ENCODE measurements at places on chromosomes 11 and 22.

DNA sequence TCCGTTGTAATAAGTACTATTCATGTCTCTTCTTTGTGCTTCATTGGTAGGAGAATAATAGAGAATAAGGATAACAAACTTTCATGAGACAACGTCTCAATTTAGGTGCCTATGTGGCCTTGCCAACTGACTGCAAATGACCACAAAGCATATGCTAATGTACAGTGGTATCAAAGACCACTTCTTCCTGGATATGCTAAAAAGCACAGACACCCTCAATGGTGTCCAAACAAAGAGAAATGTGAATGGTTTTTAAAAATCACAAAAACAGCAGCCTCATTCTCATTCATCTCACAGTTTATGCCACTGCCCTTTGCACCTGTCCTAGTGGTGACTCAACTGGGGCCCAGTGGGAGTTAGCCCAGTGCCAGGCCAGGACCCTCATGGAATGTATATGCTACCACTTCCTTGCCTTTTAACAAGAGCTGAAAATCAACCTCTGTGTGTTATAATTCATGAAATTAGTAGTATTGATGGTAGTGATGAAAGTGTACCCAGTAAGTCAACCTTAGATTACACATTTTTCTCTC lies 65.2 kb upstream of the MTMR2 start:
- no peak for ATAC-seq

DNA sequence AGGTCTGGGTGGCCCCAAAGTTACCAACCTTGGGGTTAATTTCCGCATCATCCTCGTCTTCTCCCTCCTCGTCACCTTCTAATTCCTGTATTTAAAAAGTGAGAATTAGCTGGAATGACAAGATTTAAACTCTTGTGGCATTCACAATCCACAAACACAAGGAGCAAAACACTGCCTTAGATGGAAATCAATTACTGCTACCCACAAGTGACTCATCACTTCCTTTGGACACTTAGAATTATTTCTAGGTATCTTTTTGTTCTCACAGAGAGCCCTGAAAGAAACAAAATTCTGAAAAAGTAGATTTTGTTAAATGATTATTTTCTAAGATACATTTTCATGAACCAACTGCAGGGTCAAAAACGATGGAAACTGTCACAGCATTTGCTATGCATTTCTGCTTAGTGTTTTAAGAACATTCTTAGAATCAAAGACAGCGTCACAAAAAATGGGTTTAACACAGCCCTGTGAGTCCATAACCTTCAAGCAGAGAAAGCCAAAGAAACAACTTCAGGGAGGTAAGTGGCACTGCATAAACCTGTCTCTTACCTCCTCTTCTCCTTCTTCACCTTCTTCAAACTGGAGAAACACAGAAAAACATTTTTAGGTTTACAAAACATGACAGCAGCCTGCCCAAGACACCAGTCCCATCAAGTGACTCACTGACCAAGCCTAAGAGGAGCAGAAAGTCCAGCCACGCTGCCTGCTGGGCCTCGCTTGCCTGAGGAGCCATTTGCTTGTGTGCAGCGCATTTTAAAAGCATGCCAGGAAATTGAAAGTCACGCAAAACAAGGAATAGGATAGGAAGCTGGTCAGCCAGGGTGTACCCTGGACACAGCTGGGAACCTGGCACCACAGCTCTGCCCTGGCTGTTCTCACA lies 22.3 kb upstream of the PHLDA2 start:
- ATAC-seq, result no peak

- no peak for ATAC-seq
These were observed 149.4 kb downstream of the NXPE2 start for GRCh38 chr11:114827736-114828135.

DNA sequence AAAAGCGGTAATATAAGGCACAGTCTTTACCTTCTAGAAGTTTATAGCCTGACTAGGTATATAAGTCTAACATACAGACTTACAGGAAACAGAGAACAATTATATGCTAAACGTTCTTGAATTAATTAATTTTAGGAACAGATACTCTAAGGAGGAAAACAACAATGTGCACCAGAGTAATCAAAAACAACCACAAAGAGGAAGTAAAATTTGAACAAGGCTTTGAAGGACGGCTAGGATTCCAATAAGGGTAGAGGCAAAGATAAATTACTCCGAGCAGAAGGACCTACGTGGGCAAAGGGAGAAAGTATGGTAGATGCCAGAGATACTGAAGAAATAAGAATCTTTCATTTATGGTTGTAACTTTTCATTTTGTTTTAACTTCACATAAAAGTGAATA lies 54.4 kb downstream of the ENTHD1 start:
- ATAC-seq, result no peak

DNA sequence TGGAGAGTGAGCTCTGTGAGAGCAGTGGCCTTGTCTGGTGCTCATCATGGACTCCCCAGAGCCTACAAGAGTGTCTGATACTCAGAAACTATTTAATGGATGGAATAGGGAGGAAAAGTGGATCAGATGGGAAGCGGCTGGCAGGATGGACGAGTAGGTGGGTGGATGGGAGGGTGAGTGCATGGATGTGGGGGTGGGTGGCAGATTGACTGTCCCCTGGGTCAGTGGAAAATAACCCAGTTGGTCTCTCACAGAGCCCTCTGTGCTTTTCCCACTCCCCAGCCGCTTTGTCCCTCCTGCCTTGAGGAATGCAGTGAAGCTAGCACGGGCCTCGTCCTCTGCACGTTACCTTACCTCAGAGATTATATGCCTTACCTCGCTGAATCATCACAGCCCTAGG lies 5.9 kb downstream of the SPI1 start:
- no peak for ATAC-seq

GRCh38 chr22:17107547-17107810 lies 13.7 kb downstream of the TMEM121B start:
- ATAC-seq, result no peak
